ENCODE measurements at places on chromosomes 12 and 14.

GRCh38 chr12:100503228-100503628, 29.6 kb downstream of the NR1H4 start:
- DNase-seq: no peak

DNA sequence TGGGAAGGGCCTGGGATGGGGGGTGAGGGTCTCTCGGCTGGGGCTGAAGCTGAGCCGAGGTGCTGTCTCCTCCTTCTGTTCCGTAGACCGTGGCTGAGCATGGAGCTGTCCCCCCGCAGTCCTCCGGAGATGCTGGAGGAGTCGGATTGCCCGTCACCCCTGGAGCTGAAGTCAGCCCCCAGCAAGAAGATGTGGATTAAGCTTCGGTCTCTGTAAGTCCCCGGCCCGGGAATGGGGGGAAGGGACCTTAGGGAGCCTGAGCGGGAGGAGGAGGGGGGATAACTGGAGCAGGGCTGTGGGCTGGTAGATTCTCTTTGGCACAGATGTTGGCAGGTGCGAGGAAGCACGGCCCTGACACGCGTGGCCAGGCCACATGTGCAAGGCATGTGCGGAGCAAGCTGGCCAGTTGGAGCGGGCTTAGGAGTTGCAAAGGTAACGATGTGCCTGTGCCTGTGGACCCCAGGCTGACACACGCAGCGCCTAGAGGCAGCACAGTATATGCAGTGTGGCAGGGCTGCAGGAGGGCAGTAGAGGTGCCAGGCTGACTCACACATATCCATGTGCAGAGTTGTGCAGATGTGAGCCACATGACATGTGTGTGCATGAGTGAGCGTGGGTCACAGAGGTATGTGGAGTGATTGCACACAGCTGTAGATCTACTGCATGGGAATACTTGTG, 512 bp downstream of the PDE1B start:
- no peak for DNase-seq

- DNase-seq: no peak
Measured at GRCh38 chr14:101361451-101362433, 199.6 kb upstream of the DIO3 start.

- no peak for DNase-seq
Measured at GRCh38 chr12:123038486-123038885, 58.0 kb downstream of the ARL6IP4 start.

DNA sequence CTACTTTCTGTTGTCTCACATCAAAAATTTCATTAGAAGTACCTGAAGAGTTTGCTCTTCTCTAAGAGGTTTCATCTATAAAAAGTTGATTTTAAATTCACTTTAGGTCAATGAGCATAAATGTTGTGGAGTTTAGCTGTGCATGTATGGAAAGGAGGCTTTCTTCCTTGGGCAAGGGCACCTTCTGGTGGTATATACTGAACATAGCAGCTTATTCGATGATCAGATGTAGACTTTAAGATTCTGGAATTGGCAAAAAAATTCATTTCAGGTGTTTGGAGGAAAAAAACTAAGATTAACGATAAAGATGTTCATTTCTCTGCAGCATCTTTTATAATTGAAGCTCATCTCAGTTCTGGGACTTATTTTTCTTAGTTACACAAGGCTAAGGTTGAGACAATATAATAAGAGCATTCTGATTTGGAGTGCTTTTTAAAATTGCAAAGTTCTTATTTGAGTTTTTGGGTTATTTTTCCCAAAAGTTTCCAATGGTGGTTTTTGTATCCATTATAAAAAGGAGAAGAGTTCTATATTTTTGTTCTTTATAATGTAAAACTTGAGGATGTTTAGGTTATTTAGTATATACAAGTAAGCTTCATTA, 46.8 kb downstream of the TMEM117 start:
- no peak for DNase-seq

DNA sequence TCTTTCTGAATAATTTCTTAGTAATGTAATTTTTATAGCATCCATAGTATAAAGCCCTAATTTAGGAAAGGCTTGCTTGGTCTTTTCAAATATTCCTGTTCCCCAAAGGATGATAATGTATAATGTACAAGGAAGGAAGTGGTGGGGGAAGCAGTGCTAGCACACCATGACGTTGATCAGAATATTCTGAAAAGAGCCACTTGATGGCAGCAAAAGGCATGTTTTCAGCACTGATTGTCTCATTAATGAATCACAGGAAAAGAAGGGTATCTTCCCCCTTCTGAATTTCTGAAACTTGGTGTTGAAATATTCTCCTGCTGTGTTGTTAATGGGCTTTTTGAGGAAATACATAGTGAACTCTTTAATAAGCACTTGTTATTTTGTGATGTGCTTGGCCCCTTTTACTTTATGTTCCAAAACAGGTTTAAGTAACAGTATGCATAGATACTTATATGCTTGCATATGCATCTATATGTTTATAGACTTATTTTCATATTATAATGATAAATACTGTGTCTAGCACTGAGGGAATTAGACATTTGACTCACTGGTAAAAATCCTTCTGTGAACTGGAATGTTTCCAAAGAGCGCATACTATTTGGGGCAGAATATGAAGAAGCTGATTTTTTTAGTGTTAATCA, 122.0 kb downstream of the TMEM117 start:
- DNase-seq: no peak

- DNase-seq: no peak
Measured at GRCh38 chr12:22866406-22866805, 241.4 kb downstream of the ETNK1 start.

DNA sequence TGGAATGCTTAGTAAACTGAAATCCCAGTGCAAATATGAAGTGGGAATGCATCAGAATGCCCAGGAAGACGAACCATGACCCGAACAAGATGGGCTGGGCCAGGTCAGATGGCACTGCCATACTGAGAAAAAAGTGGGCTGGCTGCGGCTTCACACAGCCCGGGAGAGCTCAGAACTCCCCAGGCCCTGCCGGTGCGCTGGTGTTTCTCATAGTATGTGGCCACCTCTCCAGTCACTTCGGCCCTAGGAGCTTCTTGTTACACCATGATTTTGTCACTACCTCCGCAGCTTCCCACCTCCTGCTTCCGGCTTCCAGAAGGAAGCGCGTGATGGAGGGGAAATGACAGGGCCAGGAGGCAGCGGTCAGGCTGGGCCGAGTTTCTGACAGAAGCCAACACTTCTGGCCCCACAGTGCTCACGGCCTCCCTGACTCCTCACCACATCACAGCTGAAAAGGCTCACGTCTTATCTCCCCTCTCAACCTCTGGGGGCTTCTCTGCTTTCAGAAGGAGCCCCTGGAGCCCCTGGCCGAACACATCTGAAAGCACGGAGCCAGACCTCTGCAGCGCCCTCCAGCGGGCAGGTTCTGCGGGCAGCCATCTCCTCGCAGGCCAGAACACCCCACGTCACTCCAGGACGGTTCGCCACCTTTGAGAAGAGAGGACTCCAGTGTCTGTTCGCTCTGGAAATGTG, 30.7 kb downstream of the DAD1 start:
- DNase-seq: no peak

- peak; percentile 45 for DNase-seq
Measured at GRCh38 chr12:2003676-2004112, 563 bp downstream of the DCP1B start.

GRCh38 chr12:116520801-116521471, 38.2 kb upstream of the MAP1LC3B2 start:
- no peak for DNase-seq

DNA sequence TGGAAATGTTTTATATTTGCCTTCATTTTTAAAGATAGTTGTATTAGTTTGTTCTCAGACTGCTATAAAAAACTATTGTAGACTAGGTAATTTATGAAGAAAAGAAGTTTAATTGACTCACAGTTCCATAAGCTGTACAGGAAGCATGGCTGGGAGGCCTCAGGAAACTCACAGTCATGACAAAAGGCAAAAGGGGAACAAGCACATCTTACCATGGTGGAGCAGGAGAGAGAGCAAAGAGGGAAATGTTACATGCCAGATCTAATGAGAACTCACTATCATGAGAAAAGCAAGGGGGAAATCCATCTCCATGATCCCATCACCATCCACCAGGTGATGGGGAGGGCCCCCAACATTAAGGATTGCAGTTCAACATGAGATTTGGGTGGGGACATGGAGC, 35.5 kb upstream of the UNC79 start:
- no peak for DNase-seq

- DNase-seq: no peak
Measured at GRCh38 chr12:51323966-51324895, at the start of gene BIN2. Gene BIN2, minus strand, starts transcription at chr12:51324174. Its CDS starts 72 bp downstream, at chr12:51324102.

DNA sequence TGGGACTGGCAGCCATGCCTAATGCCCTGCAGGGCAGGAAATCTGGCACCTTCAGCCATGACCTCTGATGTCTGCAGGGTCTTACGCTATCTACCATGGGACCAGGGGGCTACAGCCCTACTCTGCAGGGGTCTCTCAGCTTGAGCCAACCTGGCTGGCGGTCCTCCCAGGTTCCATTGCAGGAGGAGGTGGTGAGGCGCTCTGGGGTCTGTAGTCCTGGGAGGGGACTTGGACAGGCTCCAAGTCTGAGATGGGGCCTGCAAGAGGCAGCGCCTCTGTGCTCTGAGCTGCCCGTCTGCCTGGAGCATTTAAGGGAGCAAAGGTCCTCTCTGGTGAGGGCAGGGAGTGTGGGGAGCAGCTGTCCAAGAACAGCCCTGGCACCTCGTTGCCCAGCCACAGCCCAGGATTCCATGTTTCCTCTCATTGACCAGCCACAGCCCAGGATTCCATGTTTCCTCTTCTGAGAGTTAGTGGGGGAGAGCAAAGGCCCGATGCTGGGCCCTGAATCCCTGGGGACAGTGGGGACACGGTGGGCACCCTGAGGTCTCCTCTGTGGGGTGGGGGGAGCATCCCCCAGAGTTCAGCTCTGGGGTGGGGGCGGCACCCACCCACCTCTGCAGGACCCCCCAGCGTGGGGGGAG, 655 bp downstream of the PLD4 start:
- DNase-seq: no peak

GRCh38 chr14:50608302-50608851, 48.4 kb downstream of the ATL1 start:
- no peak for DNase-seq

- no peak for DNase-seq
Measured at GRCh38 chr14:55323910-55324309, 52.7 kb downstream of the FBXO34 start.

GRCh38 chr12:49707812-49708147, 575 bp upstream of the FMNL3 start:
- peak; percentile 70 for DNase-seq

DNA sequence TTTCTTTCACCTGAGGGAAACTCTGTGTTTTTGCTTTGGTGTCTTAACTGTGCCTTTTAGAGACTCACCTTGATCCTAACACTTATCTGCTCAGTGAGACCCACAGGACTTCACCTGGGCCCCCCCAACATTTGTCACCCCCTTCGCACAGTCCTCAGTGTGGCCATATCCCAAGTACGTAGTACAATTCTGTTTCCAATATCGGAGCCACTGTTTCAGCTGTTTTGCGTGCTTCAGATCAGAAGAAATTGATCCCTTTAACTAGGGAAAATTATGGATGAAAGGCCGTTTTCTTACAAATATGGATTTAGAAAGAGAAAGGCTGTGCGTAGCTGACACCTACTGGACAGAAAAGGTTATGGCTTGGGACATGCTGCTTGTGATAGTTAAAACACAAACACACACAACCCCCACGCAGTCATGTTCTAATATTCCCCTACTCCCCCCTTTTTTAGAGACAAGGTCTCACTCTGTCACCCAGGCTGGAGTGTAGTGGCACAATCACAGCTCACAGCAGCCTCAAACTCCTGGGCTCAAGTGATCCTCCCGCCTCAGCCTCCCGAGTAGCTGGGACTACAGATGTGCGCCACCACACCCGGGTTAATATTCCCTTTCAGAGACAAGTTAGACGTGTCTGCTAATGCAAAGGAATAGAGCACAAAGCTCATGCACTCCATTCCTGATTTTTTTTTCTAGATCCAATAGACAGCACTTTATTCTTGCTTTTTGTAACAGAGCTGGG, 3.6 kb upstream of the SLC7A8 start:
- peak; percentile 11 for DNase-seq

DNA sequence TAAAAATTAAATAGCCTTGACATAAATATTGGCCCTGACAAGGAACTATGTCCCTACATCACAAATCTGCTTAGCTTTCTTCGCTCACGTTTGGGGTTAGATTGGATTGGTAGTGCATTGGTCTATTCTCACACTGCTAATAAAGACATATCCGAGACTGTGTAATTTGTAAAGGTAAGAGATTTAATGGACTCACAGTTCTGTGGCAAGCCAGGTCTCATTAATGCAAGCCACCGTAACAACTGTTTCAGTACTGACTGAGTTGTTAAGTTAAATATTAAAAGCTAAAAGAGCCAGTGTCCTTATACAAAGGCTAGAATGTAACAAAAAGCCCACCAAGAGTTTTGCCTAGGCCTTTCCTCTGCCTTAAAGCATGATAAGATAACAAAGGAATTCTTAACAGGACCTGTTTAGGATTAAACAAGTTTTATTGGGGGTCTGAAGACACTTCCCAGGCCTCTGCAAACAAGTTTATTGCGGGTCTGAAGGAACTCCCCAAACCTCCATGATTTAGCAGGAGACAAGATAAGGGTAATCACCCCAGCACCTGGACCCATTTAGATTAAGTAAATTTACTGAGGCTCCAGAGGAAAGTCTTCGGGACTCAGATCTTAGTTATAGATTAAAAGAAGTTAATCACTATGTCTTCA, 88.2 kb upstream of the PTGDR start:
- no peak for DNase-seq

- DNase-seq: no peak
Measured at GRCh38 chr14:20350860-20351259, 7.4 kb downstream of the PARP2 start.

DNA sequence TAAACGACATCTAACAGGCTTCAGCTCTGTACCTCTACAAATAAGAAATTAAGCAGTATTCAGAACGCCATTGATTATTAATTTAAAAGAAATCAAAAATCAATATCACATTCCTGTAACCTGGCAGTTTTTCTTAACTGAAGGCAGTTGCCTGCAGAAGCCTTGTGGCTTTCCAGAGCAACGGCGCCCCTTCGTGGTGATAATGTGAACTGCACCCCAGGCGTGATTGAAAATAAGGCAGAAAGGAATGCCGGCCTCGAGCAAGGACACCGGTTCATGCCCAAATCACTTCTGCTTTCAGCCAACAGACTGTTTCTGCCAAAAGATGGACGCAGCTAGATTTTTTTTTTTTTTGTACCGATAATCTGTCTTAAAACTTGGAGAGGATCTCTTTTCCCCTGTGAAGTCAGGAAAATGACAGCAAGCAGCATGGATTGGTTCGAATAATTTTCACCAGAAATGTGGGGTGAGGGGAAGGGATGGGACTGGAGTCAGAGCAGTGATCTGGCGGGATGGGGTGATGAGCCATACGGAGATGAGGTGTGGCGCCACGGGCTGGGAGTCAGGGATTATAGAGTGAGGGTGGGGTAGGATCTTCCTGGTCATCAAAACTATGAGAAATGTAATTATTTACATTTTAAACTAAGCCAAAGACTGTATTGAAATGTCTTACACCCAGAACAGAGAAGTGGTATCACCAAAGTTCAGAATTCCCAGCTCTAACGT, 473.0 kb downstream of the DPF3 start:
- no peak for DNase-seq

DNA sequence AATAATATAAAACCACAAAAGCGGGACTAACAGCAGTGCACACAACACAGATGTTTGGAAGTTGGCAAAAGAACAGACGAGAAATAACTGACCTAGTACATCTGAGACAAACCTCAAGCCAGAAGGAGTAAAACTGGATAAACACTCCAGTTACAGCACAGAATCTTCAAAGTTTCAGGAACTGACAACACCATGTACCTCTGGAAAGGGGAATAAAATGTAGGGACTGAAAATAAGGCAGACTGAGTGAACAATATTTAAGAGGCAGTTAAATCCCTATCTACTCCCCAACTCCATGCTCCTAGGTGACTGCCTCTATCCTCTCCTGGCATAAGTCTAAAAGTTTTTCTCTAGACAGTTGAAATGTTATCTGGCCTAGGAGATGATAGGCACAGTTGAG, 57.9 kb downstream of the ZFYVE21 start:
- DNase-seq: no peak

GRCh38 chr12:78672033-78672432, 192.5 kb upstream of the SYT1 start:
- DNase-seq: no peak
